ENCODE measurements at places on chromosomes 2 and 18. TPM values are rescaled to one million over a fixed set of nuclear protein-coding genes. Genes with fewer than 3 reads are reported as not detected.

DNA sequence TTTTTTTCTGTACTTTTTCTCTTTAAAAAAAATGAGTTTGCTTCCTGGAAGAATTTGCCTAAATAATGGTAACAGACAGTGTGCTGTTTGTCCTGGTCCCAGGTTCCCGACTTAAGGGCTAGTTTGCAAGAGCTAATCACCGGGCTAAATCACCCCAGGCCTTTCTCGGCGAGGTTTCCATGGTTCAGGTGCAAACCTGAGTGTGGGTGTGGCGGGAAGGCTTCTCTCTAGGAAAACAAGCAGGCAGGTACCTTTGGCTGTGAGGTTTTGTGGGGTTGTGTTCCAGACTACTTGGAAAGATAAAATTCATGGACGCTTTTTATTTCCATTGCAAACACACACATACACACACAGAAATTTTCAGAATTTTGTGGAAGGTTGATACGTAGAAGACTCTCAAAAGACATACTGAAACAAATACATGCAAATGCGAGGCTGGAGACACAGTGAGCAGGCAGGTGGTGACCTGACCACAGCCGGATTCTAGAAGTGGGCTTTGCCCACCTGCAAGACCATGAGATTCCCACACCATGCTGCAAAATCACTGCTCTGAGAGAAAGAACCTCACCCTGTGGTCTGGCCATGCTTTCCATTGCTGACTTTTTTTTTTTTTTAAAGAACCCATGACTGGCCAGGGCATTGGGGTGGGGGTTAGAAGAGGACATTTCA lies 815 bp downstream of the CNDP1 start:
- no peak overlapping the region for H3K27ac ChIP-seq
- H3K27me3 ChIP-seq: no peaks in the 10 kb centered on the region
- no peaks in the 10 kb centered on the region for H3K4me1 ChIP-seq

- no peak overlapping the region for H3K27ac ChIP-seq
- H3K36me3 ChIP-seq: peaks cover 1% of the 10 kb centered on the region
- no peaks in the 10 kb centered on the region for H3K4me1 ChIP-seq
- DNase-seq: no peak
Measured at GRCh38 chr2:6471419-6471818, 394.3 kb downstream of the CMPK2 start.

IL1A gene
- 0.35 TPM for total RNA-seq

DNA sequence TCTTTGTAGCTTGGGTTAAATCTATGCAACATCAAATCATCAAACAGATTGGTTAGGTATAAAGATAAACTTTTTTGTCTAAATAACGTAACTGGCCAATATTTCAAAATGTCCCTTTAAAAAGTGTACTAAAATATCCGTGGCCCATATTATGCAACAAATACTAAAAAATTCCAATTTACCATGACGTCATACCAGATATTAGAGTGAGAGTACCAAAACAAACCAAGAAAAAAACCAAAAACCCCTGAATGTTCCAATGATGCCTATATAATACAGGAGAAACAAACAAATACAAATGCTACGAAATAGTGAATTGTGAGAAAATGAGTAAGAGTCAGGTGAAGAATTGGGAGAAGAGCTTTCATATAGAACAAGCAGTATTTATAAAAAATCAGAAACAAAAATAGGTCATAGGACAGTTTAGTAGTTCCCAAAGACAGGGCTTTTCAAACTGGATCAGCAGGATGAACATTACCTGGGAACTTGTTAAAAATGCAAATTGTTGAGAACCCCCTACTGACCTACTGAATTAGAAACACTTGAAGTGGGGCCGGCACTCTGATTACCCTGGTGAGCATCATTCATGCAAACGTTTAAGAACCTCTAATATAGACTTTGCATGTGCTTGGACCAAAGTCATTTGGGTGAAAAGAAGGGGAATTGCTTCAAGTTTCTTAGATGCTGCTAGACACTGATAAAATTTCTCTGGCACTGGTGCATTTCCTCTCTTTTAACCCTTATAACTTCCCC lies 753.7 kb downstream of the DSC3 start:
- peak overlapping the region; percentile 46 for H3K4me3 ChIP-seq
- peaks cover 3% of the 10 kb centered on the region for H3K4me1 ChIP-seq
- no peak overlapping the region for H3K27ac ChIP-seq
- H3K27me3 ChIP-seq: no peaks in the 10 kb centered on the region
- no peaks in the 10 kb centered on the region for H3K36me3 ChIP-seq
- no peak for DNase-seq

DNA sequence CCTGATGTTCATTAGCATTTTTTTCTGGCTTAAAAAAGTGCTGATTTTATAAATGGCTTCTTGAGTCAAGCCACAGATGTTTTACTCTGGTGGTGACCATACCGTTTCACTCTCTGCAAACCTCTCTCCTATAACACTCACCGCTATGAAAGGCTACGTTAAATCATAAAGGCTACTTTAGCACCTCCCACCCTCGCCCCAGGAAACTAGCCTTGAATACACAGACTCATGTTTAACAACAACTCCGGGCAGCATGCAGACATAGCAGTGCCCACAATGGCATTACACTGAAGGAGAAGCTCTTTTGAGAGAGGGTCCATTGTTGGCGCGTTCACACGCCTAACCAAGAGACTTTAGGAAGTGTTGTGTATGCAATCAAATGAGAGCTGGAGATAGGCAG lies 5.6 kb downstream of the MYT1L start:
- peaks cover 8% of the 10 kb centered on the region for H3K4me1 ChIP-seq
- H3K27me3 ChIP-seq: no peaks in the 10 kb centered on the region
- DNase-seq: no peak
- H3K4me3 ChIP-seq: peak overlapping the region; percentile 47
- H3K36me3 ChIP-seq: no peaks in the 10 kb centered on the region

SLC19A3 gene
- total RNA-seq: 2.3 TPM

BOLL gene
- not detected for total RNA-seq

CNGA3 gene
- not detected for total RNA-seq

METTL4 gene
- 12.4 TPM for total RNA-seq

GRCh38 chr2:767440-767839 lies 90.2 kb upstream of the TMEM18 start:
- H3K4me3 ChIP-seq: no peak overlapping the region
- H3K36me3 ChIP-seq: no peaks in the 10 kb centered on the region
- DNase-seq: no peak
- no peak overlapping the region for H3K27ac ChIP-seq
- H3K4me1 ChIP-seq: no peaks in the 10 kb centered on the region
- H3K27me3 ChIP-seq: no peaks in the 10 kb centered on the region

- H3K27ac ChIP-seq: no peak overlapping the region
- no peaks in the 10 kb centered on the region for H3K36me3 ChIP-seq
- H3K27me3 ChIP-seq: no peaks in the 10 kb centered on the region
- H3K4me3 ChIP-seq: no peak overlapping the region
- H3K4me1 ChIP-seq: peaks cover 10% of the 10 kb centered on the region
Measured at GRCh38 chr18:70296289-70296688, 7.4 kb downstream of the SOCS6 start.

DSEL gene
- total RNA-seq: 5.3 TPM

DDX18 gene
- 114 TPM for total RNA-seq

- no peaks in the 10 kb centered on the region for H3K27me3 ChIP-seq
- no peaks in the 10 kb centered on the region for H3K36me3 ChIP-seq
- H3K4me3 ChIP-seq: no peak overlapping the region
- H3K4me1 ChIP-seq: no peaks in the 10 kb centered on the region
- DNase-seq: no peak
Measured at GRCh38 chr18:10755855-10756254, 230.0 kb downstream of the NAPG start.

GRCh38 chr18:49473721-49474120 lies 13.3 kb upstream of the DYM start:
- H3K4me1 ChIP-seq: no peaks in the 10 kb centered on the region
- H3K36me3 ChIP-seq: peaks cover 9% of the 10 kb centered on the region

DNA sequence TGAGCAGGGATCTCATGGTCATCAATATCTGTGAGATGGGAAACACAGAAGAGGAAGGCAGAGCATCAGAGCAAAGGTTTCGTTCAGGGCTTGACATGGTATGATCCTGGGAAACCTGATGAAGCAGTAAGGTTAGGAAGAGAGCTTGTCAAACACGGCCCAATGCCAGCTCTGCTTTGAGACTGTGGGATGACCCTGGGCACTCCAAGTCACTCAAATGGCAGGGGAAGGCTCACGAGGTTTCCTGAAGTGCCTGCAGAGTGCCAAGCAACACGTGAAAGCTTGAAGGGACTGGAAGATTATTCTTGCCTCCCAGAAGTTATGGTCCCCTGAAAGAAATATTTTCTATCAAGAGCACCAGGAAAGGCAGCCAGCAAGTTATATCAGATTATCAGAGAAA lies 6.5 kb downstream of the MCFD2 start:
- no peak overlapping the region for H3K27ac ChIP-seq

MTX2 gene
- total RNA-seq: 30.8 TPM

DNA sequence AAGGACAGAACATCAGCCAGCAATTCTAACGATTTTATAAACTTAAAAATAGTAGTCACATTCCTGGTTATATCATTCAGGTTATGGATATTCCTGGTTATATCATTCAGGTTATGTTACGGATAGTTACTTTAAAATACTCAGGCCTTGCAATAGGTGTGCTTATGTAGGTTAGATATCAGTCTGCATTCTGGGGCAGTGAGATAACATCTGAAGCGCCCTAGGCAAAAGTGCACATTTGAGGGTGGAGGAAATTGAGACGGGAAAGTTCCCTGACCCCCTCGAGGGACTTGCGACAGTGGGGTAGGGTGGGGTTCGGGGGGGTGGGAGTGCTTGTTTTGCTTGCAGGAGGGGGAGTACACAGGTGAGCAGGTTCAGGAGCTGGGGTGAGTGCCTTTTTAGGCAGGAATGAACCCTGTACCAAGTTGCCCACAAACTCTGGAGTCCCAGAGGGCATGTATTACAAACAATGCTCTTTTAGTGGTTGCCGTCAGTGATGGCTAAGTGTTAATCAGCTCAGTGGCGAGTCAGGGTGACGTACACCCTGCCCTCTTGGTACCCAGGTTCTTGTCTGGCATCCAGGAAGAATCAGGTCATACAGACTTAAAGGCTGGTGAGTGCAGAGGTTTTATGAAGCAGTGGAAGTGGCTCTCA lies 31.8 kb downstream of the CREG2 start:
- H3K27ac ChIP-seq: no peak overlapping the region
- H3K36me3 ChIP-seq: no peaks in the 10 kb centered on the region
- no peak for DNase-seq
- H3K4me3 ChIP-seq: no peak overlapping the region
- H3K4me1 ChIP-seq: peaks cover 3% of the 10 kb centered on the region

XRCC5 gene
- 618 TPM for total RNA-seq

CWC22 gene
- 43.4 TPM for total RNA-seq

DNA sequence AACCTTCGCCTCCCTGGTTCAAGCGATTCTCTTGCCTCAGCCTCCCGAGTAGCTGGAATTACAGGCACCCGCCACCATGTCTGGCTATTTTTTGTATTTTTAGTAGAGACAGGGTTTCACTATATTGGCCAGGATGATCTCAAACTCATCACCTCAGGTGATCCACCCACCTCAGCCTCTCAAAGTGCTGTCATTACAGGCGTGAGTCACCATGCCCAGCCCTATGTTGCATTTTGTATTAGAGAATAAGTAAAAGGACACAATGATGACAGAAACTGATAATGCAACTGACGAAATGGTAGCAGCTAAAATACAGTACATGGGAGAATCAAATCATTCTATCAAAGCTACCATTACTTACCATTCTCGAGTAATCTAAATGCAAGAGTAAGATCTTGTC lies 276.7 kb downstream of the DSEL start:
- no peak for DNase-seq
- no peak overlapping the region for H3K27ac ChIP-seq
- no peaks in the 10 kb centered on the region for H3K36me3 ChIP-seq
- H3K27me3 ChIP-seq: no peaks in the 10 kb centered on the region
- no peaks in the 10 kb centered on the region for H3K4me1 ChIP-seq

DNA sequence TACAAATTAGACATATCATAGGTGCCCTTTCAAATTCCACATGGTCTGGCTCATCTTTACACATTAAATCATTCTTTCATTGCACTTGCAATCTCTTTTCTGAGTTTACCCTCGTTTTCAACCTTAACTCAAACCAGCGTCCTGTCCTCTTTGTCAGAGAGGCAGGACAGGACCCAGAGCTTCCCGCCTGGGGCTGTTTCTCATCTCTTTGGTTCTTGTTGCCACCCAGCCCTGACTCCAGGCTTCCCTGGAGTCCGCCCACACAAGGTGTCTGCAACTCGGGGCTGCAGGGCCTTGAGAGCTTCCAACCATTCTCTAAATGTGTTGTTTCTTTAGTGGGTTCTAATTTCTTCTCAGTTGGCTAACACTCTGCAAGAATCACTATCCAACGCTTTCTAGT lies 24.4 kb downstream of the RBMS1 start:
- no peak for DNase-seq
- H3K4me3 ChIP-seq: no peak overlapping the region
- no peak overlapping the region for H3K27ac ChIP-seq
- no peaks in the 10 kb centered on the region for H3K4me1 ChIP-seq

GRCh38 chr2:223580951-223581350 lies 21.2 kb downstream of the SCG2 start:
- no peak for DNase-seq
- no peaks in the 10 kb centered on the region for H3K36me3 ChIP-seq

GRCh38 chr2:3189076-3189591 lies 188.5 kb downstream of the EIPR1 start:
- H3K4me3 ChIP-seq: no peak overlapping the region
- no peak overlapping the region for H3K27ac ChIP-seq
- H3K36me3 ChIP-seq: peaks cover 20% of the 10 kb centered on the region
- H3K4me1 ChIP-seq: no peaks in the 10 kb centered on the region
- no peaks in the 10 kb centered on the region for H3K27me3 ChIP-seq

- no peak overlapping the region for H3K4me3 ChIP-seq
- no peaks in the 10 kb centered on the region for H3K36me3 ChIP-seq
- H3K27me3 ChIP-seq: no peaks in the 10 kb centered on the region
- H3K27ac ChIP-seq: no peak overlapping the region
Measured at GRCh38 chr2:136538489-136538888, 226.9 kb upstream of the THSD7B start.

GRCh38 chr2:20023688-20024087 lies 11.2 kb upstream of the MATN3 start:
- H3K36me3 ChIP-seq: peaks cover 25% of the 10 kb centered on the region
- no peak overlapping the region for H3K4me3 ChIP-seq
- no peaks in the 10 kb centered on the region for H3K27me3 ChIP-seq
- H3K27ac ChIP-seq: no peak overlapping the region

ACVR1C gene
- total RNA-seq: 0.81 TPM

DNA sequence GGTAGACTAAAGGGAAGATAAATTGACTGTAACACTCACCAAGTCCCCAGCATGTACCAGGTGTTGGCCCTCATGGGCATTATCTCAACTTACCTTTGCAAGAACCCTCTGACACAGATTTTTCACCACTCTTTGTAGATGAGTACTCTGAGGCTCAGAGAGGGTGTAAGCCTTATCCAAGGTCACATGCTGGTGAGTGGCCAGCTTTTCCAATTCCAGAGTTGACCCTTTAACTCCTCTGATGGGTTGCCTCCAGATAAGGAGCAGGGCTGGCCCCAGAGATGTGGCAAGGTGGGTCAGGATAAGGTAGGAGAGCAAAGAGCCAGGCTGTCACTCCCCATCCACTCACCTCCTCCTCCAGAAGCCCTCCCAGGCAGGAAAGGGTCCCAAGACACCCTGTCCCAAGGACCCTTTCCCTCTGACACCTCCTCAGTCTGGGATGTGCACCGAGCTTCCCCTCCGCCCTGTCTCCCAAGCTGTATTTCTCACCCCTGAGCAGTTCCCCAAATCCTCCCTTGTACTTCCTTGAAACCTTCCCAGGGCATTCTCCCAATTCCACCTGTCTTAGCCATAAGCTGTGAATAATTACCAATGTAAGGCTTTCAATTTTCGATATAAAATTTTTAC lies 165.9 kb downstream of the ZFP36L2 start:
- no peak for DNase-seq
- peaks cover 13% of the 10 kb centered on the region for H3K36me3 ChIP-seq
- H3K4me1 ChIP-seq: no peaks in the 10 kb centered on the region
- H3K4me3 ChIP-seq: no peak overlapping the region
- no peaks in the 10 kb centered on the region for H3K27me3 ChIP-seq

KIF5C gene
- total RNA-seq: 52.9 TPM

Data from H9 (cell line).